ENCODE measurements at places on chromosomes 5 and 9.
A peak's percentile ranks its signal among the peaks of the same experiment; 100 is the strongest.

DNA sequence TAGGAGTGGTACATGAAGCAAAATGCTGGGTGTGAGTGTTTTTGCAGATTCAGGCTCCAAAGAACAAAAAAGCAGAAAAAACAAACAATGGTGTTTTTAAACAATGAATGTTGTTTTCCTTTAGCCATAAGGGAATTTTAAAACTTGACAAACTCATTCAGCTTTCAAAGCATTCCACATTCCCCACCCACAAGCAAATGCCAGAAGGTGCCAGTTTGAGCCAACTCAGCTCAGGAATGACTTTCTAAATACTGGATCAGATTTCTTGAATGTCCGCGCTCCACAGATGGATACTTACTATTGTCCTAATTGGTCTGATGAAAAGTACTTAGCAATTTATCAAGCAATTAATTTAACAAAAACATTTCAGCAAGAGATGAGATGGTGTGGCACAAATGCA is 12.9 kb upstream of the MOB3B start:
- H3K36me3 ChIP-seq = peaks cover 8% of the 10 kb centered on the region
- H3K27me3 ChIP-seq = no peaks in the 10 kb centered on the region
- H3K27ac ChIP-seq = no peak overlapping the region

GRCh38 chr5:111704452-111705085 is 52.4 kb downstream of the NREP start:
- no peaks in the 10 kb centered on the region for H3K36me3 ChIP-seq
- no peak for DNase-seq
- H3K27ac ChIP-seq = no peak overlapping the region
- peaks cover 23% of the 10 kb centered on the region for H3K4me1 ChIP-seq

GRCh38 chr5:176412517-176413254 is 3.7 kb downstream of the CLTB start:
- peaks cover 2% of the 10 kb centered on the region for H3K36me3 ChIP-seq
- H3K4me1 ChIP-seq = no peaks in the 10 kb centered on the region
- DNase-seq = no peak
- H3K4me3 ChIP-seq = no peak overlapping the region

GRCh38 chr9:114163517-114163951 is 8.2 kb downstream of the COL27A1 start:
- DNase-seq = no peak
- H3K4me1 ChIP-seq = peaks cover 29% of the 10 kb centered on the region
- no peak overlapping the region for H3K4me3 ChIP-seq
- no peaks in the 10 kb centered on the region for H3K27me3 ChIP-seq
- H3K36me3 ChIP-seq = peaks cover 7% of the 10 kb centered on the region
- H3K27ac ChIP-seq = no peak overlapping the region

DNA sequence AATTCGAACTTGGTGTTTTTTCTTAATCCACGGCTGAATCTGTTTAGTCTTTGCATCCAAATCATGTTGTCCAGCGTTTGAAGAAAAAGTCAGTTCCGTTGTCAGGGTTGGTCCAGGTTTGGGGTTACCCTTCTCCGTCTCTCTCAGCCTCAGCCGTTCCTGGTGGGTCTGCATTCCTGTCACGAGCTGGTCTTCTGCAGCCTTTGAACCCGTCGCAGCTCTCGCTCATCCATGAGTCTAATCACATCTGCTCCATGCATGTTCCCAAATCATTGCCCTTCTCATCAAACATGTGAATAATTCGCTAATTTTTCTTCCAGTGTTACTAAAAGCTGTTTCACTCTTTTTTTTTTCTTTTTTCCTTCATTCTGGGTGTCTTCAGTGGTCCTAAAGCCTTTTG is 39.0 kb upstream of the EXOC3 start:
- H3K27ac ChIP-seq = no peak overlapping the region
- H3K27me3 ChIP-seq = peaks cover 51% of the 10 kb centered on the region
- H3K36me3 ChIP-seq = no peaks in the 10 kb centered on the region
- H3K4me3 ChIP-seq = no peak overlapping the region
- no peak for DNase-seq

- H3K4me3 ChIP-seq = no peak overlapping the region
- no peak overlapping the region for H3K27ac ChIP-seq
- H3K4me1 ChIP-seq = no peaks in the 10 kb centered on the region
- DNase-seq = no peak
- H3K27me3 ChIP-seq = no peaks in the 10 kb centered on the region
Measured at GRCh38 chr9:71036501-71036900, 84.9 kb downstream of the TRPM3 start.

DNA sequence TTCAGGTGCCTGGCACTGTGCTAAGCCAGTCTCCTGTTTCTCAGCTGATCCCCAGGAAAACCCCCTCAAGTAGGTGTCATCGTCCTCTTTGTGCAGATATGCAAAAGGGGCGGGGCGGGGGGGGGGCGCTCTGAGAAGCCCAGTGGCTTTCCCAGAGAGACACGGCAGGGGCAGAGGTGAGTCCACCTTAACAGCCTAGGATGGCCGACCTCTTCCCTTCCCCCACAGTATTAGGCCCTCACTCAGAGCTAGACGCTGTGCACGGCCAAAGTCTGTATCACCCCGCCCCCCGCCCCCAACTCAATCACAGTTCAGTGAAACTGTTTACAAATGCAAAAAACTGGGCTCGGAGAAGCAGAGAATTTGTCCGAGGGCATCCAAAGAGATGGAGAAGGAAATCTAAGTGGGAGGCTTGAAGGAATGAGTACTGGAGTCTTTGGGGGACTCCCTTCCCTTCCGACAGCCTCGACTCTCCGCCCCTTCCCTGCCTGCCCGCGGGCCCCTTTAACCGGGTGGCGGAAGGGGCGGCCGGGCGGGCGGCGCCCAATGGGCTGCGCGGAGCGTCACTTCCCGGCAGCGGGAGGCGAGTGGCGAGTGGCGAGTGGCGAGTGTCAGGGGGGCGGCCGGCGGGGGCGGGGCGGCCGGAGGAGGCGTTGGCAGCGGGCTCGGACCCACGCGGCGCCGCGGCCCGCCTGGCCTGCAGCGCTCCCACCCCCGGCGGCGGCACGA is at the start of gene ERGIC1:
Gene ERGIC1, plus strand, starts transcription at position 566 of the 729 bp plus-strand sequence. Its CDS starts 163 bp downstream, at position 729.
- DNase-seq = peak; percentile 52
- H3K27me3 ChIP-seq = no peaks in the 10 kb centered on the region
- no peaks in the 10 kb centered on the region for H3K36me3 ChIP-seq
- H3K4me1 ChIP-seq = peaks cover 43% of the 10 kb centered on the region
- H3K27ac ChIP-seq = peak within 1 kb of the TSS; percentile 96

GRCh38 chr9:108889649-108890067 is 27.6 kb downstream of the ACTL7A start:
- no peaks in the 10 kb centered on the region for H3K27me3 ChIP-seq
- no peak overlapping the region for H3K4me3 ChIP-seq
- no peak overlapping the region for H3K27ac ChIP-seq
- no peak for DNase-seq
- H3K36me3 ChIP-seq = peaks cover 35% of the 10 kb centered on the region

GRCh38 chr9:128275198-128276007 is at the start of gene GOLGA2:
Gene GOLGA2, minus strand, starts transcription at chr9:128276007. Its CDS starts 31 bp downstream, at chr9:128275976.
- peak within 1 kb of the TSS; percentile 94 for H3K4me3 ChIP-seq
- peaks cover 15% of the 10 kb centered on the region for H3K4me1 ChIP-seq
- DNase-seq = peak; percentile 30
- H3K27ac ChIP-seq = peak within 1 kb of the TSS; percentile 96
- H3K27me3 ChIP-seq = no peaks in the 10 kb centered on the region
- H3K36me3 ChIP-seq = peaks cover 7% of the 10 kb centered on the region

- no peaks in the 10 kb centered on the region for H3K27me3 ChIP-seq
- DNase-seq = no peak
- H3K36me3 ChIP-seq = no peaks in the 10 kb centered on the region
- H3K4me3 ChIP-seq = no peak overlapping the region
Measured at GRCh38 chr9:82164159-82164558, 175.6 kb downstream of the SPATA31D1 start.

DNA sequence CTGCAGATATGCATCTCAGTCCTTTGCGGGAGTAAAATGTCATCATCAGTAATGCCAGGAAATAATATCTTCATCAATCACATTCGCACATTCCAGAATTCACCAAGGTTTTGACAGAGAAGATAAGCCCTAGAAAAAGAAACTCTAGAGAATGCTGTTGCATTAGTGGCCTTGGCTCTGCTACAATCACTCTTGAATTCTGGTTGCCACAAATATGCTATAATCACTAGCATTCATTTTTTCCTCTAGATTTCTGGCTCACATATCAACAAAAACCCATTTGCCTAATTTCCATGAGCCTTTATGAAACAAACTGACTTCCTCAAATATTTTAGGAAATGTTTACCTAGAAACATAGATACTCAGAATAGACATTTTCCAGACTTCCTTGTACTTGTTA is 653.4 kb downstream of the ANXA1 start:
- H3K4me3 ChIP-seq = no peak overlapping the region
- no peak overlapping the region for H3K27ac ChIP-seq
- no peak for DNase-seq
- H3K36me3 ChIP-seq = no peaks in the 10 kb centered on the region
- H3K27me3 ChIP-seq = no peaks in the 10 kb centered on the region

DNA sequence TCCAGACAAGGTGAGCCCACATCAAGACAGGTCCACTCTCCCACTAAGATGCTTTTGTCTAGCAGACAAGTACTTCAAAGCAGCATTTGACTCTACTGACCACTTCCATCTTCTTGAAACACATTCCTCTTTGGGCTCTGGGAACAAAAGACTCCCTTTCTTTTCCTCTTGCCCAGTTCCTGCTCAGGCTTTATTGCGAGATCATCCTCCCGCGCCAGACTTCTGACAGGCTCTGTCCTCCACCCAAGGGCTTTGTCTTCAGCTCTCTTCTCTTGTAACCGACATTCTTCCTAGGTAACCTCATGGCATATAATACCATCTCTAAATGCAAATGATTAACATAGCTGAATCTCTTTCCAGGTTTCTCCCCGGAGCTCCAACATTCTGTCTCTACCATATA is 85.8 kb downstream of the NUDT12 start:
- H3K27ac ChIP-seq = no peak overlapping the region
- H3K36me3 ChIP-seq = no peaks in the 10 kb centered on the region
- DNase-seq = no peak

DNA sequence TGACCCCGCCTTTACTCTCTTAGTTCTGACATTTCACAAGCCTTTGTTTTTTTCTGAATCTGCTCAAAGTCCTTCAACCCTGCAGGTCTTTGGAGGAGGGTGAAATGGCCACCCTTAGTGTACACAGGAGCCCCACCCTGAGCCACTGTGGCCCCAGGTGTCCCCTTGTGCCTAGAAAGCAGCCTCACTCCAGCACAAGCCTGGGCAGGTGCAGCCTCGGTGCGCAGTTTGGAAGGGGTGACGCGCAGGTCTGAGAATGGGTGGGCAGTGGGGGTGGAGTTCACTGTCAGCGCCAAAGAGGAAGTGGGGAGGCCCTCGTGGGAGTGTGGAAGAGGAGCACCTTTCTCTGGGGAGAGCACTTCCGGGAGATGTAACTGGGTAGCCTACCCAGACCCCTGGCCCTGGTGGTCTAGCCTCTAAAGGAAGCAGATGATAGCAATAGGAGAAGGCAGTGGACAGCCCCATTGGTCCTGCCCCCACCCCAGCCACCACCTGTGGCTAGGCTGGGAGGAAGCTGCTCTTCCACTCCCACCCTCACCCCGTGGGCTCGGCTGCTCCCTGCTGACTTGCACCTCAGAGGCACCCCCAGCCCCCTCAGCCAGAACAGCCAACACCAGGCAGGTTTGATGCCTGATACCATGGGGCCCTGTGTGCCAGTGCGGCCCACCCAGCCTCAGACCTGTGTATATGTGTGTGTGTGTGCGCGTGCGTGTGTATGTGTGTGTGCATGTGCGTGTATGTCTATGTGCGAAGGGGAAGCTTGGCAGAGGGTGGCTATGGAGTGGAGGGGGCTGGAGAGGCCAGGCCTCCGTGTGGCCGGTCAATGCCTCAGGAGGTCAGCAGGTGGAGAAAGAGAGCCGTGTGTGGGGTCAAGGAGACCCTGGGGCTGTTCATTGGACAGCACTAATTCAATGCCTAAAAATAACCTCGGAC is 16.8 kb upstream of the DAB2IP start:
- peak overlapping the region; percentile 66 for H3K27ac ChIP-seq
- no peaks in the 10 kb centered on the region for H3K36me3 ChIP-seq
- H3K4me1 ChIP-seq = peaks cover 50% of the 10 kb centered on the region
- no peaks in the 10 kb centered on the region for H3K27me3 ChIP-seq
- peak; percentile 44 for DNase-seq

- no peak for DNase-seq
- H3K27ac ChIP-seq = no peak overlapping the region
- no peak overlapping the region for H3K4me3 ChIP-seq
- peaks cover under 1% of the 10 kb centered on the region for H3K4me1 ChIP-seq
- peaks cover 2% of the 10 kb centered on the region for H3K36me3 ChIP-seq
Measured at GRCh38 chr5:64775291-64775690, 6.6 kb downstream of the CWC27 start.

DNA sequence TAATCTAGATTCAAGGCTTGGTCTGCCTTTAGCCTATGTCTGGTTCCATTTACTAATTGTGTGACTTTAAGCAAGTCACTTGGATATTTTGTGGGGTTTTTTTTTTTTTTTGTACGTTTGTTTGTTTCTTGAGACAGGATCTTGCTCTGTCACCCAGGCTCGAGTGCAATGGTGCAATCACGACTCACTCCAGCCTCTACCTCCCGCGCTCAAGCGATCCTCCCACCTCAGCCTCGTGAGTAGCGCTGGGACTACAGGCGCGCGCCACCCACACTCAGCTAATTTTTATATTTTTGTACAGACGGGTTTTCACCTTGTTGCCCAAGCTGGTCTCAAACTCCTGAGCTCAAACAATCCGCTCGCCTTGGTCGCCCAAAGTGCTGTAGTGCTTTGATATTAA is 1.1 kb upstream of the PFDN1 start:
- H3K36me3 ChIP-seq = peaks cover 7% of the 10 kb centered on the region
- peaks cover 16% of the 10 kb centered on the region for H3K4me1 ChIP-seq
- no peak for DNase-seq
- peak overlapping the region; percentile 19 for H3K4me3 ChIP-seq

- DNase-seq = no peak
- H3K4me3 ChIP-seq = no peak overlapping the region
- no peaks in the 10 kb centered on the region for H3K36me3 ChIP-seq
- H3K27me3 ChIP-seq = no peaks in the 10 kb centered on the region
- H3K4me1 ChIP-seq = peaks cover 4% of the 10 kb centered on the region
- H3K27ac ChIP-seq = no peak overlapping the region
Measured at GRCh38 chr5:8523501-8523900, 654.6 kb downstream of the MTRR start.

GRCh38 chr9:99025616-99026270 is 79.2 kb upstream of the TGFBR1 start:
- no peaks in the 10 kb centered on the region for H3K4me1 ChIP-seq
- H3K27ac ChIP-seq = no peak overlapping the region

GRCh38 chr9:114852050-114852594 is 46.3 kb upstream of the TNFSF15 start:
- H3K36me3 ChIP-seq = no peaks in the 10 kb centered on the region
- no peak for DNase-seq
- no peak overlapping the region for H3K4me3 ChIP-seq
- peaks cover 3% of the 10 kb centered on the region for H3K4me1 ChIP-seq
- H3K27ac ChIP-seq = no peak overlapping the region
- peaks cover 5% of the 10 kb centered on the region for H3K27me3 ChIP-seq

- peaks cover 11% of the 10 kb centered on the region for H3K27me3 ChIP-seq
- H3K27ac ChIP-seq = no peak overlapping the region
- no peak for DNase-seq
- peaks cover 2% of the 10 kb centered on the region for H3K36me3 ChIP-seq
- peaks cover 15% of the 10 kb centered on the region for H3K4me1 ChIP-seq
Measured at GRCh38 chr9:76181020-76181641, 213.1 kb downstream of the RFK start.
